ENCODE measurements at places on chromosomes 1 and 21.

DNA sequence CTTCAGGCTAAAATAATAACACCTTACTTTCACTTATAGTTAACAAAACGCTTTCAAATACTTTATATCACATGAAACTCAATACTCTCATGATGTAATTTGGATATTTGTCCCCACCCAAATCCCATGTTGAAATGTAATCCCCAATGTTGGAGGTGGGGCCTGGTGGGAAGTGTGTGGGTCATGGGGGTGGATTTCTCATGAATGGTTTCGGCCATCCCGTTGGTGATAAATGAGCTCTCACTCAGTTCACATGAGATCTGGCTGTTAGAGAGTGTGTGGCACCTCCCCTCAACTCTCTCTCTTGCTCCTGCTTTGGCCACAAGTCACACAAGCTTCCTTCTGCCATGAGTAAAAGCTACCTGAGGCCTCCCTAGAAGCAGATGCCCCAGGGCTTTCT lies 22.5 kb upstream of the PTGFRN start:
- DNase-seq: no peak

DNA sequence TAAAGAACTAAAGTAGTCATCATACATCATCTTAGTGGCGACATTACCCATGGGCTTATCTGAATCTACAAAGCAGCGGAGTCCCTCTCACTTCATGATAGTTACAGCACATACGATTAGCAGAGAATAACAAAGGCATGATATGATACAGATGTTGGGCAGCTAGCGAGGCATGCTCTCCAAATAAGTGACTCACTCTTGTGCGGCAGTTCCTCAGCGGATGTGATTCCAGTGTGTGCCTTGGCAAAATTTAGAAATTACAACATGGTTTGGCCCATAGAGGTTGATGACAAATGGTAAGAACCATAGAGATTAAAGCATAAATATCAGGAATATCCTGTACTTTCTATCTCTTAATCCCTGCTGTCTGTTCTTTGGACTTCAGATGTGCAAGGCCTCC lies 48.1 kb upstream of the PAXBP1 start:
- no peak for DNase-seq

- no peak for DNase-seq
Observed at GRCh38 chr1:51276286-51276685, 40.2 kb downstream of the RNF11 start.

- DNase-seq: no peak
Observed at GRCh38 chr1:113793878-113794834, 18.1 kb downstream of the RSBN1 start.

GRCh38 chr1:39332828-39333227 lies 128.3 kb downstream of the MACF1 start:
- no peak for DNase-seq

- DNase-seq: no peak
Observed at GRCh38 chr1:41455479-41456332, 28.8 kb downstream of the EDN2 start.

- DNase-seq: no peak
Observed at GRCh38 chr1:185297982-185298381, 19.1 kb downstream of the IVNS1ABP start.

DNA sequence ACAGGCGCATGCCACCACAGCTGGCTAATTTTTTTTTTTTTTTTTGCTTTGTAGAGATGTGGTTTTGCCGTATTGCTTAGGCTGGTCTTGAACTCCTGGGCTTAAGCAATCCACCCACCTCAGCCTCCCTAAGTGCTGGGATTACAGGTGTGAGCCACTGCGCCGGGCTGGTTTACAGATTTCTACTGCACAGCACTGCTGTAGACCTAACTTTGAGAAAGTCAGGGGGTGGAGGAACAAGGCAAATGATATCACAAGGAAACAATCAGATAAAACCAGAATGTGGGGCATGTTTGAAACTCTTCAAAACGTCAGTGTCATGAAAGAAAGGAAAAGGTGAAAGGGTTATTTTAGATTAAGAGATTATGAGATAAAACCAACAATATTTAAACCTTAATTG lies 45.3 kb downstream of the URB2 start:
- DNase-seq: no peak

DNA sequence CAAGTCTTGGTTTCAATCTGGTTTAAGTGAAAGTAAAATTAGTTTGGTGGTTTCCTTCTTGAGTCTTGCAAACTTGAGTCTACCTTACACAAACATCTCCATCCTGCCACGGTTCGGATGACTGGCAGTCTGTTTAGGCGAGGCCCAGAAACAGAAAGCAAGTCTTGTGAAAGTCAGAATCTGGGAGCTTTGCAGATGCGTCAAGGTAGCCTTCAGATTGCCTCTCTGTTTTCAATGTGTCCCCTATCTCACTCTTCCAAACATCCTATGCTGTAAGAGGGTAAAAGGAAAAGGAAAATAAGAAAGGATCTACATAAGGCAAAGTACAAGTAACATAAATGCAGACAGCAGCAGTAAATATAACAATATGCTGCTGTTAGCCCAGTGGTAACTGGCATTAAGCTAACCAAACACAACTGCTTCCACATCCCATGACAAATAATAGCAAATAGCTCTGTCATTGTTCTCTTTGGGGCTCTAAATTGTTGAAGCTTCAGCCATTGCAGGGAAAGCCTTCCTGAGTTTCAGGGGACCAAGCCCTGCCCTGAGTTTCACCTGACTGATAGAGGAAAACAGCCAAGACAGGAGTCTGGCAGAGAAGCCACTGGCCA lies 26.2 kb upstream of the C1orf105 start:
- DNase-seq: peak; percentile 30

DNA sequence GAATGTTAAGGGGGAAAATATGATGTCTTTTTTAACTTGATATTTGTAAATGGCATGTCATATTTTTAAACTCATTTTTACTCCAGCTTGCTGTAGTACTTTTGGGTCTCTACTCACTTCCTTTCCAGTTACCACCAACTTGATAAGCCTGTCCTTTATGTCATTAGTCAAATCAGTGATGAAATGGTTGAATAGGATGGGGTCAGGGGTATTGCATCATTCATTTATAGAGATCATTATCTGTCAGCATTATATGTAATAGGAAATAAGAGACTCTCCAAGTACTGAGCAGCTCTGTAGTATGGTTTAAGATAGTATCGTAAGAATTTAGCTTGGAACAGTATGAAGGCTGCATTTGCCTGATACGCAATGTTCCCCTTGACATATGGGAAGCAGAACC lies 227.3 kb downstream of the BRINP3 start:
- DNase-seq: no peak

DNA sequence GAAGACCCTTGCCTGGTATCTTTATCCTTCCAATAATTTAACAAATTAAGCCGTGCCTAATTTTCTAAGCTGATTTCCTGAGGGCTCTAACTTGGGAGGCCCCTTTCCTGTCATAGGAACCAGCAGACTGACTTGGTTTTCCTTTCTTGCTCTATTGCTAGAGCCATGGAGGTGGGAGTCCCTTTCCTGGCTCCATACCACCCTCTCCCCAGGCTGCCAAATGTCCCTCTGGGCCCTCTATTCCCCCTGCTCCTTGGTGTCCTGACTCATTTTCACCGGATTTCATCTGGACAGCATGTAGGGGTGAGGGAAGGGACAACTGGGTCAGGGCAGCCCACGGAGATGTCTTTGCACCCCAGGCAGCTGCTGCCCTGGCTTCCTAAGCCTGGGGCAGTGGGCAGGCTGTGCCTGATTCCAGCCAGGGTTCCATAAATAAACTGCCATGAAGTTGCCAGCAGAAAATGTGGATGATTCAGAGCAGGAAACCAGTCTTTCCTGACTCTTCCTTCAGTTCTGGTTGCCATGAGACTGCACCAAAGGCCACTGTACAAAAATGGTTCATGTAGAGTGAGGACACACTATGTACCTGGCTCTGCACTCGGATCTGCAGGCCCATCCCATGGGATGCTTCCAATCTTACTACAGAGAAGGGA lies 38.0 kb upstream of the SERBP1 start:
- no peak for DNase-seq

- DNase-seq: no peak
Observed at GRCh38 chr1:9317591-9318417, 25.1 kb downstream of the SPSB1 start.

GRCh38 chr1:151776665-151777062 lies 13.4 kb upstream of the MRPL9 start:
- DNase-seq: no peak

DNA sequence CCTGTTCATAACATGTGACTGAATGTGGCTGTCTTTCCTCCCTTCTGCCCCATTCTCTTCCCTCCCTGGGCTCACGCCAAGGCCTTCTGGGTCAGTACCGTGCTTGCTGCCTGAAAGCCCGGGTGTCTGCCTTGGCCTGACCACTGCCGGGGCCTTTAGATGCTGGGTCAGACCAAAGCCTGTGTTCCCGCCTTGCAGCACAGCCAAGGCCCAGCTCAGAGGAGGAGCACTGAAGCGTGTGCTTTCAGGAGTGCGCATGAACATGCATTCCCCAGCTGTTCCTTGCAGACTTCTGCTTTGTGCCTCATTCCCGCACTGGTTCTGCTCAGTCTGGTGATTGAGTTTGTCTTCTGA lies 27.0 kb upstream of the SARS1 start:
- no peak for DNase-seq

DNA sequence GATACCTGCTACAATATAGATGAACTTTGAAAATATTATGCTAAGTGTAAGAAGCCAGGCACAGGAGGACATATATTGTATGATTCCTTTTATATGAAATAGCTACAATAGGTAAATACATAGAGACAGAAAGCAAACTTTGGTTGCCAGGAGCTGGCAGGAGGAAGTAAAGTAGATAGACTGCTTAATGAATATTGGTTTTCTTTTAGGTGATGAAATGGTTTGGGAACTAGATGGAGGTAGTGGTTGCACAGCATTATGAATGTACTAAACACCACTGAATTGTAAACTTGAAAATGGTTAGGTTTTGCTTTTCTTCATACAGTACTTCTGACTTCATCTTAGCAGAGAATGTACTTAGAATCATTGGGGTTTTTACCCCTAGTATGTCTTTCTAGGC lies 21.5 kb downstream of the ABCB10 start:
- no peak for DNase-seq

GRCh38 chr1:225733254-225733653 lies 44.4 kb upstream of the SRP9 start:
- DNase-seq: no peak

DNA sequence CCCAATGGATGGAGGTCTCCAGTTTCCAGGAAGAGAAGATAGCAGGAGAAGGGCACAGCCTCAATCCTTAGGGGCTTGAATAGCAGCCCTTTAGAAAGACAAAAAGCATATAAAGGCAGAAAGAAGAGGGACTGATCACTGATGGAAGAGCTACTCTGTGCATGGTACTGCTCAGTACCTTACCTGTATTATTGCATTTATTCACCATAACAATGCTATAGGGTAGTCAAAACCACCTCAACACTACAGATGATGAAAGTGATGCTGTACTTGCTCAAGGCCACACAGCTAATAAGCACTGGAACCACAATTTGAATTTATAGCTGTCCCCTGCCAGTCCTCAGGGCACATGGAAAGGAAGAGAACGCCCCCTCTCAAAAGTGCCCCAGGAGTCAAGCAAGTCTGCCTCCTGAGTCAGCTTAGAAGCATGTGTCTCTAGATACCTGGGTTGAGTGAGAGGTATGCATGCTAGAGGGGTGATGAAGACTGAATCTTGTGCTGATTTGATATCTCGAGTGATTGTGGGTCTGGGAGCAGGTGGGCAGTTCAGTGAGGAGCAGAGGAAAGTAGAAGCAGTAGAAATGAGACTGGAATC lies 13.6 kb downstream of the DDAH1 start:
- DNase-seq: no peak

- DNase-seq: no peak
Observed at GRCh38 chr21:41900401-41900800, 21.3 kb upstream of the PRDM15 start.

- DNase-seq: no peak
Observed at GRCh38 chr1:53693773-53694717, 44.9 kb downstream of the GLIS1 start.

- no peak for DNase-seq
Observed at GRCh38 chr1:229231754-229232119, 39.2 kb upstream of the RAB4A start.

GRCh38 chr1:167936930-167937708 lies at the start of gene MPC2:
Gene MPC2 (minus strand): TSS chr1:167937072. CDS start chr1:167935841, 1,231 bp downstream.
- peak; percentile 38 for DNase-seq

- no peak for DNase-seq
Observed at GRCh38 chr1:54653036-54653435, 11.4 kb downstream of the MROH7 start.

DNA sequence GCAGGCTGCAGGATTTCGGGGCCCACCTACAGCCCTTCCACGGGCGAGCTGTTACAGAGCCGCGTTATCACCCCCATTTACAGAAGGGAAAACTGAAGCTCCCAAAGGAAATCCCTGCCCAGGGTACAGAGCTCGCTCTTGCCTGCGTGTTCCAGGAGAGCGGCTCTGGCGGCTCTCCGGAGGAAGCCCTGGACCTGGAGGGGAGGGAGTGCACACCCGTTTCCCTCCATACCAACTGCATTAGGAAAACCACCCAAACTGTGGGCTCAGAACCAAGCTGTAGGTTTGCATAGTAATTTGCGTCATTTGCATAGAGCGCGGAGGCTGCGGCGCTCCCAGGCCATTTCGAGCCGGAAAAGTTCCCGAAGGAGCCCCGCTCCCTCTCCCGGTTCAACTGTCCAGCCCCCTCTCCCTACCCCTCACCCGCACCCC lies 24.7 kb upstream of the ADGRB2 start:
- DNase-seq: no peak

DNA sequence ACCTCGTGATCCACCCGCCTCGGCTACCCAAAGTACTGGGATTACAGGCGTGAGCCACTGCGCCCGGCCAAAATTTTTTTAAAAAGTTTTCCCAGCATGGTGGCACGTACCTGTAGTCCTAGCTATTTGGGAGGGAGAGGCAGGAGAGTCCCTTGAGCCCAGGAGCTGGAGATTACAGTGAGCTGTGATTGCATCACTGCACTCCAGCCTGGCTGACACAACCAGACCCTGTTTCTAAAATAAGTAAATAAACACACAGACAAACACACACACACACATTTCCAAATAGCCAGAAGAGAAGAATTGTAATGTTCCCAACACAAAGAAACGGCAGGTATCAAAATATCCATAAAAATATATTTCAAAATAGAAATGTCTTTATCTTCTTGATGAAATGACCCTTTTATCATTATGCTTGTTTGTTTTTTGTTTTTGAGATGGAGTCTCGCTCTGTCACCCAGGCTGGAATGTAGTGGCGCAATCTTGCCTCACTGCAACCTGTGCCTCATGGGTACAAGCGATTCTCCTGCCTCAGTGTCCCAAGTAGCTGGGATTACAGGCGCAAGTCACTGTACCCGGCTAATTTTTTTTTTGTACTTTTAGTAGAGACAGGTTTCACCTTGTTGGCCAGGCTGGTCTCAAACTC lies 9.3 kb downstream of the HES2 start:
- no peak for DNase-seq

DNA sequence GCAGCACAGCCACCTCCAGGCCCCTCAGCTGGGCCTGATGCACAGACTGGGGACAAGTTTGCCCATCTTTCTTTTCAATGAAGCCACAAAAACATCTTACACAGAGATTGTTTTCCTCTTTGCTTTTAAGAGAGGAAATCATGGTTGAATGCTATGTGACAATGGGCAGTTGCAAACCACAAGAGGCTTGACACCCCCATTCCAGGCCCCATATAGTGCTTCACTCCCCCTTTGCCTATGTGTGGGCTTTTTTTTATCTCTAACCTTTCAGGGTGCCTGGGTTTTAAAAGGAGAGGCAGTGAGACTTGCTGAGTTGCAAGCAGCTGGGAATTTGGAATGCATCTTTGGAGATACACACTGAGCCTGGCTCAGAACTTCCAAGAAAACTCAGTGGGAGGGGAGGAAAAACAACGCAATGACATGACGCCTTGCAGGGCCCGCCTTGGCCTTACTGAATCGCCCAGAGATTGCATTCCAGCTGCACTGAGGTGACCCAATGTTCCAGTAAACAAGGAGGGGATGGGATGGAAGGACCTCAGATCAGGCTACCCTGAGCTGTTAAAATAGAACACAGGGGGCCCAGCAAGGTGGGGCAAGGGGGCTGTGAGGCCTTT lies 145.2 kb upstream of the ZNF648 start:
- no peak for DNase-seq
